ENCODE measurements at places on chromosomes 5 and 9.

GRCh38 chr9:136424750-136425362 is 14.4 kb downstream of the PMPCA start:
- DNase-seq: no peak

GRCh38 chr9:127565231-127565630 is 46.8 kb upstream of the STXBP1 start:
- no peak for DNase-seq

DNA sequence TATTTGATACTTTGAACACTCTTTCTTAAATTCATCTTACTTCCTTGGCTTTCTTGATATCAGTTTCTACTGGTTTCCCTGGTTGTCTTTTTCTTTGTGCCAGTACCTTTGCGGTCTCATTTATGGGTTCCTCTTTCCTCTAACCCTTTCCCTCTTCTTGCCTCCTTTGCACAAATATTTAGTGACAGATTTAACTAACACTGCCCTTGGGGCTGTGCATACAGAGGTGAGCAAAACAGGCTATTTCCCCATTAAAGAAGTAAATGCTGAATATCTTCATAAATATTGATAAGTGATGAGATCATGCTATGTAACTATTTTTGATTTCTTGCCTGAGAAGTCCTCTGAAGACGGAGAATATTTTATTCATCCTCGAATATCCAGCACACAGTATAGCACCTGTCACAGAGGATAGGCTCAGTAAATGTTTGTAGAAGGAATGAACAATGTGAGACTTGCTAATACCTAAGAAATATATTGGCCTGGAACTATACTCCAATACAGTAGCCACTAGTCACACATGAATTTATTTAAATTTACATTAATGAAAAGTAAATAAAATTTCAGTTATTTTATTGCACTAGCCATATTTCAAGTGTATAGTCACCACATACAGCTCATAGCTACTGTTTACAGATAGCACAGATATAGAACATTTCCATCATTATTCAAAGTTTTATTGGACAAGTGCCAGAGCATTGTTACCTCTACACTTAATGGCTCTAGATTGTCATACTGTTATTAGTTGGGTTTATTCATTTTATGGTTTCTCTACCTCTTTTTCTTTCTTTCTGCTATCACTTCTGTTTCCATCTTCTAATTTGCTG is 90.4 kb downstream of the RIC1 start:
- no peak for DNase-seq

- DNase-seq: peak; percentile 92
Observed at GRCh38 chr5:172175263-172175719, 12.7 kb downstream of the STK10 start.

GRCh38 chr5:60677850-60678664 is 21.9 kb downstream of the DEPDC1B start:
- no peak for DNase-seq

DNA sequence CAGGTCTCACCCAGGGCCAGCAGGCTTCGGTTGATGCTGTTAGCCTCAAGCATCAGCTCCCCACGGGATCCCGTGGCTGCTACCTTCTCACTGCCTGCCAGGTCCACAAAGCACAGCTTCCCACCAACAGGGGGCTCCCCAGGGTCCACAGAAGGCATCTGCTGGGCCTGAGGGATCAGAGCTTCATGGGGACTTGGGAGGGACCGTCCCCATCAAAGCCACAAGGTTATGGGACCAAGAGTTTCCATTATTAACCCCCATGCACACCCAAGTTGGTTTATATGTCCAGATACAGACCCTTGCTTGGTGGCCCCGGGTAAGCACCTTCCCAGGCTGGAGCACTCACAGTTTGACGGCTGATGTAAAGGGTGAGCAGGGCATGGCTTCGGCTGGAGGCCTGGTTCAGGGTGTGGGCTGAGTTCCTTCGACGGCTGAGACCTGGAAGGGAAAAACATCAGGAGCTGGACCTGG is 3.0 kb downstream of the KIF12 start:
- no peak for DNase-seq

- DNase-seq: no peak
Observed at GRCh38 chr5:83750749-83751148, 30.1 kb upstream of the HAPLN1 start.

- DNase-seq: no peak
Observed at GRCh38 chr5:74093561-74093960, 467.6 kb downstream of the ARHGEF28 start.

- no peak for DNase-seq
Observed at GRCh38 chr5:84605241-84605640, 220.6 kb upstream of the EDIL3 start.

DNA sequence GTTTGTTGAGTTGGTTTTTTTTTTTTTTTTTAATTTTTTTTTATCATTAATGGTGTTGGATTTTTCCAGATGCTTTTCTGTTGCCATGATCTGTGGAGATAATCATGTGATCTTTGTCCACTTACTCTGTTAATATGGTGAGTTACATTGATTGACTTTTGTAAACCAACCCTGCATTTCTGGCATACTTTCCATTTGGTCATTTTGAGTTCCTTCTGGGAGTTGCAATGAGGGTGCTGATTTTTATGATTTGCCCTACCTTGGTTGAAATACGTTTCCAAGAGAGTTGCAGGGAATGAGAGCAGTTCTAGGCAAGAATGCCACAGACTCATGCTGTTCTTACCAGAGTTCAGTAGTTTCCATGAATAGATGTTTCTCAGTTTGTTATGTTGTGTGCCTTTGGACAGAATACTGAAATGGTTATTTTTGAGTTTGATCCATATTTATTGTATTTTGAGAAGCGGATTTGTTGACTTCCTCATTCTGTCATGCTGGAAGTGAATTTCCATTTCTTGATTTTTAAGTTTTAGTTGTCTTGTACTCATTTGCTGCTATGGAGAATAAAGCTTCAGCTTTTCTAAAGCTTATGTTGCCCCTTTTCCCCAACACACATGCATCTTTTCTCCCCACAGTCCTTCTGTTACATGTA is 69.0 kb downstream of the SCAMP1 start:
- no peak for DNase-seq

DNA sequence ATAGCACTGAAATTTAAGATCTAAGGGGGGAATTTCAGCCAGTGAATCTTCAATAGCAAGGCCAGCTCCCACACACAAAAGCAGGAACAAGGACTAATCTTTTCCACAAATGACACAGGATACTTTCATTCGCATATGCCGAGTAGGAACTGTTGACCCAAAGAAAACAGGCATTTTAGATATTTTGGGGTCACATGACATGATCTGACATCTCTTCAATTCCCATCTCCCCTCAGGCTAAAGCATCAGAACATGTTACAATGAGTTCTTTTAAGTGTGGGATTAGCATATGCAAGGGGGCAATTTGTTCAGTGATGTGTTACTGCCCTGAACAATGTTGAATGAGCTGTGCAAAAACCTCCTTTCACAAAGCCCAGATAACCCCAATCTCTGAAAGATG is 68.2 kb downstream of the TLE1 start:
- DNase-seq: no peak

- no peak for DNase-seq
Observed at GRCh38 chr5:172864747-172865146, 30.7 kb downstream of the ERGIC1 start.

DNA sequence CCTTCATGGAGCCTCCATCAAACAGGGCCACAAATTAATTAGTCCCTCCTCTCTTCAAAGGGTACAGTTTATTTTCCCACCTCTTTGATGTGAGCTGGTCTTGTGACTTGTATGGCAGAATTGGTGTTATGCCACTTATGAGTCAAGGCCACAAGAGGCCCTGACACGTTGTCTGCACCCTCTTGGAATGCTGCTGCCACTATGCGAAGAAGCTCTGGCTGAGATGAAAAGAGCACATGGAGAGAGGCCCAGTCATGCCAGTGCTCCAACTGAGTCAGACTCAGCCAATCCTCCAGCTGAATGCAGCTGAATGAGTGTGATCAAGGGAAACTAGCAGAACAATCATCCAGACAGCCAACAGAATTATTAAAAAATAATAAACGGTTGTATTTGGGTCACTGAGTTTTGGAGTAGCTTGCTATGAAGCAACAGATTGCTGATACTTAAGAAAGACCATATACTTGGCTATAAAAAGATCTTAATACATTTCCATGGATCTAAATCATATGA is 128.3 kb downstream of the MARCHF11 start:
- no peak for DNase-seq

DNA sequence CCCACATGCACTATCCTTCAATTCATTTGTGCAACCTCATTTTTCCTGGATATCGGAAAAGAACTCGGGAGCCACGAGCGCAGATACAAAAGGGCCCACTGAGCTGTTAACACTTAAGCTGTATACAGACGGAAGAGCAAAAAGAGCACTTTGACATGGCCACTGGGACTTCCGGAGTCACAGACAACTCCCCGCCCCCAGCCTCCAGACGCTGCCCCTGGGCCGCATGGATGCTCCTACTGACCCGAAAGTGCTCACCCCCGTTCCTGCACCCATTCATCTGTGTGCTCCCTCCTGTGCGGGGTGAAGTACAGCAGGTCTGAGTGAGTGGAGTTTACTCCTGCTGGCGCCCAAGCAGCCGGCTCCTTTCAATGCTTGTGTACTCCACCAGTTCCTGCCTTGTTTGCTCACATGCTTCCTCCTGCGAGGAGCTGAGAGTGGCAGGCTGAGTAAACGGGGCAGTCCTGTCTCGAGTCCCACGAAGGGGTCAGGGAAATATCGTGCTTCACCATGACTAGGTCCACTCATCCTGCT is 901.0 kb upstream of the CTNND2 start:
- no peak for DNase-seq

DNA sequence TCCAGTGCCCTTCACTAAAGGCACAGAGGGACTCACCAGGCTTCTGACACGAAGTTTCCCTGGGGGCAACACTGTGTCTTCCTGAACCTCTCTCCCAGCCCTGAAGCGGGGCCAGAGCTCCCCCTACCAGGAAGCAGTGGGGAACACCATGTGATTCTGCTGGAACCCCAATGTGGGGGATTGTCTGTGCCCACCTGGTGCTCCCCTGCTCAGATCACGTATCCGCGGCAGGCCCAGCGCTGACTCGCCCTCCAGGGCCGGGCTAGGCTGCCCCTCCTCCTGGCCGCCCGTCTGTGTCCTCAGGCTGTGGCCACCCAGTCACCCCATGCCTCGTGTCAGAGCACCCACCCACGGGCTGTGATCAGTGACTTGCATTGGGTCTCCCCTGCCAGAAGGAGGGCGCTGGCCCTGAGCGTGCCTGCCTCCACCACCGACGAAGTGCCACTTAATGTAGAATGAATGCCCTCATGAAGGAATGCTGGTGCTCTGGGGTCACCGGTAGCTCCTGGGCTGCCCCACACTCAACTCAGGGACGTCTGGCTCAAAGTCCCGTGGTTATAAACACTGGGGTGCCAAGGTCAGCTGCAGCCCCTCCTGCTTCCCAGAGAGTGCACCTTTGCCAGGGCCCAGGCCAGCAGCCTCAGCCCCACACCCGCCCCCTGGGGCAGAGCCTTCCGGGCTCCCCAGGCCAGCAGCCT is 22.1 kb downstream of the SARDH start:
- DNase-seq: no peak

GRCh38 chr9:93031629-93032430 is 26.7 kb upstream of the SUSD3 start:
- no peak for DNase-seq

- no peak for DNase-seq
Observed at GRCh38 chr5:172004824-172005237, 1.6 kb downstream of the FBXW11 start.

- no peak for DNase-seq
Observed at GRCh38 chr9:82558855-82559630, 503.9 kb downstream of the RASEF start.

- DNase-seq: no peak
Observed at GRCh38 chr9:32486839-32487562, 39.0 kb downstream of the RIGI start.

GRCh38 chr5:147882586-147883313 is 4.2 kb downstream of the SCGB3A2 start:
- DNase-seq: no peak

DNA sequence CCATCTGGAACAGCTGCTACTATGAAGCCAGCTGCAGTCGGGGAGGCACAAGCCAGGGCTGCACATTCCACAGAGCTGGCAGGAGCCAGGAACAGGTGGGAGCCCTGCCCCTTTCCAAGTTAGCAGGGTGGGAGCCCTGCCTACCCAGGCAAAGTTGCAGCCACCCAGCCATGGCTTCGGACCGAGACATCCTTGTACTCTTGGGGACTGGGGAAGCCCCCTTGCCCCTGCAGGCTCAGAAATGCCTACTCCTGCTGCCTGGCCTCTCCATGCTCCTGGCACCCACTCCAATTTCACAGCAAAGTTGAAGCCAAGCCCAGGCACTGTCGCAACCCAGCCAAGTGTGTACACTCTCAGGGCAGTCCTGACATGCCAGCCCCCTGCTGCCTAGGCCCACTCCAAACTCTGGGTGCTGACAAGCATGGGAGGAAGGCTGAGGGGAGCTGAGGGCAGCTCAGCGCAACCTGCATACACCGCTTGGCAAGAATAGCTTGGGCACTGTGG is 165.1 kb downstream of the RNF180 start:
- DNase-seq: no peak

DNA sequence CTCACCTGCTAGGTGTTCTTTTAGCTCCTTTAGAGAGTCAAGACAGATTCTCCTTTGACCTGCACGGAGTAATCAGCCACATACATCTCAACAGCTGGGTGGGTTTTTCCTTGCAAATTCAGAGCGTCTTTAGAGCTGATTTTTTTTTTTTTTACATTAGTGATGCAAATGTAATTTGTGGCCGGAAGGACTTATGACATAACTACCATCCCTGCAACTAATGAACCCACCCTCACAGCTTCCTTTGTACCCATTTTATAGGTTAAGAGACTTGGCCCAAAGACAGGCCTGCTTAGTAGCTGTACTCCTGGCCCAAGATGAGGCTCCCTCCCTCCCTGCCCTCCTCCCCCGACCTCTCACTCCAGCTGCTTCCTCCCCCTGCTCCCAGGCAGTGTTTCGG is 69.9 kb upstream of the NIPAL4 start:
- no peak for DNase-seq

DNA sequence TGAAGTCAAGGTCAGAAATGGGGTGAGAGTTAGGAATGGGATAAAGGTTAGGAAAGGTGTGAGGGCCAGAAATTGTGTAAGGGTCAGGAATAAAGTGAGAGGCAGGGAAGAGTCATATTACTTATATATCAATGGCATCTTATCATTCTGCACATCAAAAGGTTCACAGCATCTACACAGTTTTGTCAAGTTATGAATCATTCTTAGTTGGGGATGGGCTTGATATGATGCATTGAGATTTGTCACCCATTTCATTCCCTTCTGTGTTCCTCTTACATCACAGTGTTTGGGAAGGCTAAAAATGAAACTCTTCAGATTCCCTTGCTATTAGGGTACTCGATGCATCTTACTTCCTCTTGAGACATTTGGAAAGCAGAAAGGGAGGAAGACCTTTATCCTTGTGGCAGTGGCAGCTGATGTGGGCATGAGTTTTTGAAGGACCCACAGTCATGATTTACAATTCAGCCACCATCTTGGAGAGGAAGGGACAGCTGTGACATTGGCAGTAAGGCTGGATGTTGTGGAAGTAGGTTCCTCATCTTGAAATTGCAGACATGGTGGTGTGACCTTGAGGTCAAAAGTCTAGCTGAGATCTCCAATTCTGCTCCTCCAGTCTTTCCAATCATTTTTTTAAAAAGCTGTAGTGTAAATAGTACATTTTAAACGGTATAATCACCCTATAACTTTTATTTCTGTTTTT is 24.2 kb upstream of the NPR3 start:
- DNase-seq: no peak

GRCh38 chr5:120016717-120017382 is 387.5 kb downstream of the FAM170A start:
- DNase-seq: no peak

GRCh38 chr5:172443441-172444109 is 10.8 kb downstream of the SH3PXD2B start:
- peak; percentile 72 for DNase-seq
